Left ventricle myocardium superior (tissue), 1 donor: ENCODE measurements at places on chromosomes 4 and X. TPM values are rescaled to one million over a fixed set of nuclear protein-coding genes. Genes with fewer than 3 reads are reported as not detected.

DNA sequence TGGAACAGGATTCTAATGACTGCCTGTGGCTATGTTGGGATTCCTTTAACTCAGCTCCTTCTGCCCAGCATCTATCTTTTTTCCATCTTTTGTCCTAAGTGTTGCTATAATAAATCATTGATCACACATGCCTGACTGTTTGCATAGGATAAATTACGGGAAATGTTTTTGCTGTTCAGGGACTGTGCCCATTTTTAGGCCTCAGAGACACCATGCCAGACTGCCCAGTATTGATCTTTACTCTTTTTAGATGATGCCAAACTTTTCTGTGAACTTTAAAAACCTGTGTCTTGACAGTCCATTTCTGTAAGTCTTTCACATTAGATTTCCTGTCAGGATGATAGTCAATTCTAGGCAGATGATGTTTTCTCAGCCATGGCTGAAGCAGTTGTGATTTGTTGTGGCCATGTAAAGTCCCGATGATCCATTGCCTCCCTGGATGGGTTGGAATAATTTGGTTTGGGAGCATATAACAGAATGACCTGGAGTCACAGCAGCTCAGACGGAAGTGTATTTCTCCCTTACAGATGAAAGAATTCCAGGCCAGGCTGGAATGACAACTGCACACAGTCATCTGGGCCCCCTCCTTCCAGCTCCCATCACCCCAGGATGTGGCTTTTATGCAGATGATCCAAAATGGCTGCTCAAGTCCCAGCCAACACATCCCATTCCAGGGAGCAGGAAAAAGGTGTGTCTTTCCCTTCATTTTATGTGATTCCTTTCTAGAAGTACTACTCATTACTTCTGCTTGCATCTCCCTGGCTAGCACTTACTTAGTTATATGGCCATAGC lies 3.4 kb downstream of the HTT-AS start:
- no peak for DNase-seq

GRCh38 chrX:102976793-102977495 lies 39.9 kb downstream of the RAB40AL start:
- no peak for DNase-seq

DNA sequence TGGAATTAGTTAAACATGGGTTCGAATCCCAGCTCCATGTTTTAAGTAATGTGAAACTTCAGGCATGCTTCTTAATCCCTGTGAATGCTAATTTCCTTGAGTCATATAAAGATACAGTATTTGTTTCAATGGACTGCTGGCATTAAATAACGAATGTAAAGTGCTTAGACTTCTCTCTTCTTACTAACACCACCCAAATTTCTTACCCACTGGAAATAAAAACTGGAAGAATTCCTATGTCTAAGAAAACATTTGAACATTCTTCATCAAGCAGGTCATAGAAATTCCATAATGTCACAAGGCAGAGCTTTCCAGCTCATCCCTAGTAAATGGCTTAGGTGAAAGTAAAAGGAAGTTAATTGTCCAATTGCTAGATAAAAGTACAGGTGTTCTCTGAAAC lies 172.5 kb downstream of the ANK2 start:
- DNase-seq = no peak

DNA sequence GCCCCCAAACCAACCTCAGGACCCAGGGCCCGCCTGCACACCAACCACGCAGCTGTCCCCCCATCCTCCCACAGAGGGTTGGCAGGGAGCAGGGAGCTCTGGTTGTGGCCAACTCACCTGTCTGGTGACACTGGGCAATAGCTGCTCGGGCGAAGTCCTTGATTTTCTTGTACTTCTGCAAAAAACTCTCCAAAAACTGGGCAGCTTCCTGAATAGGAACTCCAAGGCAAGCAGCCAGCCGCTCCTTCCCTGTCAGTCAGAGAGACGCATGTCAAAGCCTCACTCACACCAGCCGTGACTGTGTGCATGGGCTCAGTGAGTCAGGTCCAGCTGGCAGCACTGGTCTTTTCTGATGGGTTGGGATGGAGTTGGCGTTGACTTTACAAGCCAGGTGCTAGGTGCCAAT lies 26.4 kb downstream of the NAT8L start:
- no peak for DNase-seq

DNA sequence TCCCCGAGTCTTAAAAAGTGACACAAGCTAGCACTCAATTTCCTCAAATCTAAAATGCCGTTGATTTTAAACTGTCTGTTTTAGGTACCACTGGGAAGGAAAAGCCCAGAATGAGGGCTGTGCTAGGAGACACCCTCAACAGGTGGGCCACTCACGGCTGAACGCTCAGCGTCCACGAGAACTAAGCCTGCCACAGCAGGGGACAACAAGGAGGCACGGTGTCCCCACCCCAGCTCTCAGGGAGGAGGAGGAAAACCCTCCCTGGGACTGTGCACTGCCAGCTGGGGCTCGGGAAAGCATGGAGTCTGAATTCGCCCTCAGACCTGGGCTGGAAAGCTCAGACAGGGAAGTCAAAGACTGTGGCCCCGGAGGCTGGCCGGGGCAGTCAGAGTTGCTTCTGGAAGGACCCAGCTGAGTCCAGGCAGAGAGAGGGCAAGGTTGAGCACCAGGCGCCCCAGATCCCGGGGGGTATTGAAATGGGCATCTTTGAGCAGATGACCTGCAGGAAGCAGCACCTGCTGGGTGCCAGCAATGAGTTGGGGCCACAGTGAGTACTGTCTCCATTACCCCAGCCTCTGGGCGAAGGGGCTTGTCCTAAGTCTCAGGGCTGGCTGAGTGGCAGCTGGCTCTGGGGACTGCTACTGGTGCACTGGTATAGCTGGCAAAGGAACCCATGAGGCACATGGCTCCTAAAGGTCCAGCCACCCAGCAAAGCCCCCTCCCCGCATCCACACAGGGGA lies 769 bp upstream of the CPZ start:
- DNase-seq = peak; percentile 14

DNA sequence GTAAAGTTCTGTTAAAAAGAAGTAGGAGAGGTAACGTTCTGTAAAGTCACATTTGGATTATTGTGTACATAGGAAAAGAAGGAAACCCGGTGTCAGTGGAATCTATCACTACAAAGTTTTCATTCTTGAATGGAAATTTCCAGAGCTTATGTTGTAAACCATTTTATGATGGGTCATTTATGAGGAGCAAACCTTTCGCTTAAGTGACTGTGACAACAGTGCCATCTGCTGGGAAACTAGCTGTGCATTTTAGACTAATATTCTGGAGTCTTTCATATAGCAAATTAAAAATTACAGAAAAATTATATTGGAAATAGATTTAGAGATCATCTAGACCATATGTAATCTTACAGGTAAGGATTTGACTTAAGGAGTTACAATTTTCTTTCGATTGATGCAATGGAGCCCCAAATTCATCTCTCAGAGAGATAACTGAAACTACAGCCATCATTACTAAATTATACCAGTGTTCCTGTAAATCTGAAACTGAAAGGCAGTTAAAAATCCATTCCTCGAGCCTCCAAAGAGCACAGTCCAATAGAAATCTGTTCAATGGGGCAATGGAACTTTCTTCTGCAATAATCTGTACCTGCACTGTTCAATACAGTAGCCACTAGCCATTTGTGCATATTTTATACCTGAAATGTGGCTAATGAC lies 26.9 kb downstream of the ASB9 start:
- DNase-seq = no peak

DNA sequence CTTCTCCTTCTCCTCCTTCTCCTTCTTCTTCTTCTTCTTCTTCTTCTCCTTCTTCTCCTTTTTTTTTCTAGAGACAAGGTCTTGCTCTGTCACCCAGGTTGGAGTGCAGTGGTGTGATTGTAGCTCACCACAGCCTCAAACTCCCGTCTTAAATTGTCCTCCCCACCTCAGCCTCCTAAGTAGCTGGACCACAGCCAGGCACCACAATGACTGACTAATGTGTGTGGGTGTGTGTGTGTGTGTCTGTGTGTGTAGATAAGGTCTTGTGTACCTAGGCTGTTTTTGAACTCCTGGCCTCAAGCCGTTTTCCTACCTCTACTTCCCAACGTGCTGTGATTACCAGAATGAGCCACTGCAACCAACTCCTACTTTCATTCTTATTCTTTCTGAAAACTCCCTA lies 390.9 kb downstream of the ADAM29 start:
- DNase-seq = no peak

DNA sequence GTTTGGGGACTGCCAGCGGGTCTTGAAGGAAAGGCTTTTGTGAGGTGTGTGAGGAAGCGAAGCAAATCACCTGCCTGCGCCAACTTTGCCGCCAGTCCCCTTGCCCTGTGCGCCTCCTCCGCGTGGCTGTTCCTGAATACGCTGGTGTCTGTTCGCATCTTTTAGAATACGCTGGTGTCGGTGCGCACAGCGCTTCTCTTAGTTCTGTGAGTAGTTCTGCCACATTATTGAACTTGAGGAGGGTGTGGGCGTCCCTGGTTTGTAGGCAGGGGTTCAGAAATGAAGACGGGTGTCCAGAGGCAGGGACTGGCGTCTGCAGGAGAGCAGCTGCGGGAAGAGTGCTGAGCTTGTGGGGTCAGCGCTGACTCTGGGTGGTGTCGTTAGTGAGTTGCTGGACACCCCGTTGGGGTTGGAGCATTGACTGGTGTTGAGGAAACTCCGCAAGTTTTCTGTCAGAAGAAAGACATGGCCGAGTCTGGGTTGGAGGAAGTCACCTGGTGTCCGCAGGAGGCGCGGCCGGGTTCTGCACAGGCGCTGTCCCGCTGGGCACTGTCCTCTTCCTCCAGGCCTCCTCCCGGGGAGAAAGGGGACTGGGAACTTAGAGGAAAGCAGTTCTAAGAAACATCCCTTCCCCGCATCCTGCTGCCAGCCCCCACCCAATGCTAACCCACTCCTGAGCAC lies 930 bp downstream of the ZNF718 start:
- peak; percentile 54 for DNase-seq

- DNase-seq = no peak
Observed at GRCh38 chr4:168643111-168643795, 146.4 kb downstream of the PALLD start.

DNA sequence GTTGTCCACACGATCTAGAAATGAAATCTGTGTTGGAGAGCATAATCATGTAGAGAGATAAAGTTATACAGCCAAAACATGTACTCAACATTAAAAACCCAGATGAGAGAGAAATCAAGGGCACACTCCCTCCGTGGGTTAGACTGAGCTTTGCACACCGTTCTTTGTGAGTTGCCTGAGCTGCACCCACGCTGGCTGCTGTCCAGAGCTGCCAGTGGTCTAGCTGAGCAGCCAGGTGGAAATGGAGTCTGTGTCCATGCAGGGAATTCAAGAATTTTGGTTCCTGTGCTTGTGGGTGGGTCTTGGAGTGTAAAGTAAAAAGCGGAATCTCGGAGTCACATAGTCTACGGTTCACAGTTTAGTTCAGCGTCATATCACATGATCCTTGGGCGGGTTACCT lies 84.6 kb downstream of the GPR143 start:
- DNase-seq = no peak

DNA sequence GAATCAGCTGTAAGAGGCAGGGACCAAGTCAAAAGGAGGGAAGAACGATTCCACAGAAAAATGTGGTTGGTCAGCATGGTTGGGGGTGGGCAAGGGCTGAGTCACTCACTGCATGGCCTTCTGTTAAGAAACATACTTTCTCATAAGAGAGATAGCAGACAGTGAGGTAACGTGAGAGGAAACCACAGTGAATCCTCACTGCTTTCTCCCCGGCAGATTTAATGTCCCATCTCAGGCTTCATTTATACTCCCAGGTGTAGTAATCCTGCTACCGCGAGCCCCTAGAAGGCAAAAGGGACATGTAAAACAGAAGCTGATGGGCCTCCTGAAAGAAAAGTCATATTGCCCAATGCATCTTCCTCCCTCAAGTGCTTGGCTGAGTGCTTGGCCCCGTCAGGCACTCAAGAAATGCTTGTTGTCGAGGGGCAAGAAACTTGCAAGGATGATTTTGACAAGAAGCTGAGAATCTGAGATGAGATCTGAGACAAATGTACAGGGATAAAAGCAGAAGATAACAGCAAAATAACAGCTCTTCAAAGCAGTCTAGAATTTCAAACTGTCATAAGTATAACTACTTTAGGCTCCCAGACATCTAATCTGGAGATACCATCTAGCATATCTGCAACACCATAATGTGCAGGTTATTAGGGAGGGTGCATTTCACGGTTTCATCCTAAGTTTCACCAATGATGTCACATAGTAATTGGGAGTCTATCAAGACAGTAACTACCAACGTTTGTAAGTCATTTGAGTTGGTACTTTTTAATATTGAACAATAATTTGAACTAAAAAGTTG lies 40.2 kb downstream of the SH3KBP1 start:
- no peak for DNase-seq

DNA sequence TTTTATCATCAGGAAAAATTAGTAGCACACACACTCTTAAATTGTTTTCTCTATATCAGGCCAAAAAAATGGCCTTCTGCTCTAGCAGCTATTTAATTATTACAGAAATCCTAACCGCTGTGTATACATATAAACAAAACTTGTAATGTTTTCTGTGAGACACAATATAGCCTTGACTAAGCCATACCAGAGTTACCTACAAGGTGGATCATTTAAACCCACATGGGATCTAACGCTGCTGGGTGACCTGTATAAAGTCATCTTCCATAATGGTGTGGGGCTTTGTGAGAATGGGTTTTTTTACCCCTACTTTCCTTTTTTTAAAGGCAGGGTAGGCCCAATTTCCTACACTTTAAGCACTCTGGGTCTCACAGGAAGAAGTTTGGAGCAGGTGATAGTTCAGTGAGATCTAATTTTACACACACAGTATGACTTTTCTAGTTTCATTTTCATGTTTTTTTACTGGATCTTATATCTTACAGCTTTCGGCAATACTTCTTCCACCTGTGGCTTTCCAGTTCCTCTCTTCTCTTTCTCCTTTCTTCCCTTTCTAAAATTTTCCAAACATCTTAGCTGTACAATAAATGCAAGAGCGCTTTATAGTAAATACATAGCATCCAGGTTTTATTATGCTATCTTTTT lies 66.9 kb upstream of the MMAA start:
- no peak for DNase-seq

DNA sequence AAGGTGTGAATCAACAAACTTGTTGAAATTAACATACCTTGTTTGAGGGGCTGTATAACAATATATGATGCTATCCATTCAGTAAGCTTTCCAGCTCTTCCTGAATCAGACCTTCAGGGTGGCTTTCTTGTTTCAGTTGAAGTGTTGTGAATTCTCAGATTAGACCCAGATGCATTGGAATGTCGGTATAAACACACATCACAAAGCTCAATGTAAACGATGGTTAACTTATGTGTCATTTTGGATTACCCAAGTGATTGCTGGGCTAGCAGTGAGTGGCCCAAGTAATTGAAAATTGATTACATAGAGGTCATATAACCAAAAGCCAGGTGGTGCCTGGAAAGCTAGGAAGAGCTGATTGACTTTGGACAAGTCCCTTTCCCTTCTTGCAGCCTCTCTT lies 115.0 kb downstream of the SHROOM4 start:
- DNase-seq = no peak

DNA sequence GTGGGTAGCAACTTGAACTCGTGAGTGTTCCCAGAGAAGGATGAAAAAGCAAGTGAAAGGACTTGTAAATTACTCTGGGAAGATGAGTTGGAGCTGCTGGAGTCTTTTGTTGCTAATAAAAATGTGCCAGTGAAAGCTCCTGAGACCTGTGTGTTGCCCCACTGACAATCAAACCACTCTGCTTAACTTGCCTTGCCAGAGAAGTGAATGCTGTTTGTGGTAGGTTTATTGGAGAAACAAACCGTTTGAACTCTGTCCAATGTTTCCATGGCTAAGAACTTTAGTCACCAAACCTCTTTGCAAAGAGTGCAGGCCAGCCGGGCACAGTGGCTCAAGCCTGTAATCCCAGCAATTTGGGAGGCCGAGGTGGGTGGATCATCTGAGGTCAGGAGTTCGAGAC lies 586.9 kb downstream of the PCDH7 start:
- no peak for DNase-seq

CTAG1B gene
- total RNA-seq = not detected

LNX1 gene
- 9.1 TPM for total RNA-seq

TSPAN7 gene
- 20.0 TPM for total RNA-seq

HSPA4L gene
- 10.9 TPM for total RNA-seq

FOXR2 gene
- total RNA-seq = not detected

CCDC120 gene
- 1.7 TPM for total RNA-seq
